Gastrocnemius medialis (tissue), 4 donors: ENCODE measurements at places on chromosomes 16 and 17.
A peak's percentile ranks its signal among the peaks of the same experiment; 100 is the strongest.

DNA sequence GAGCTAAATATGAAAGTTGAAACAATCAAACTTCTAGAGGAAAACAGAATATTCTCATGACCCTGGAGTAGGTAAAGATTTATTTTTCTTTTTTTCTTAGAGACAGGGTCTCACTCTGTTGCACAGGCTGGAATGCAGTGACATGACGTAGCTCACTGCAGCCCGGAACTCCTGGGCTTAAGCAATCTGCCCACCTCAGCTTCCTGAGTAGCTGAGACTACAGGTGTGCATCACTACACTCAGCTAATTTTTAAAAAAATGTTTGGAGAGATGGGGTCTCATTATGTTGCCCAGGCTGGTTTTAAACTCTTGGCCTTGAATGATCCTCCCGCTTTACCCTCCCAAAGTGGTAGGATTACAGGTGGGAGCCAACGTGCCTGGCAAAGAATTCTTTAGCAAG is 15.5 kb downstream of the IKZF3 start:
- H3K4me1 ChIP-seq: no peaks in the 10 kb centered on the region
- no peaks in the 10 kb centered on the region for H3K36me3 ChIP-seq
- H3K27me3 ChIP-seq: peaks cover 6% of the 10 kb centered on the region
- no peak for DNase-seq
- no peak overlapping the region for H3K4me3 ChIP-seq

DNA sequence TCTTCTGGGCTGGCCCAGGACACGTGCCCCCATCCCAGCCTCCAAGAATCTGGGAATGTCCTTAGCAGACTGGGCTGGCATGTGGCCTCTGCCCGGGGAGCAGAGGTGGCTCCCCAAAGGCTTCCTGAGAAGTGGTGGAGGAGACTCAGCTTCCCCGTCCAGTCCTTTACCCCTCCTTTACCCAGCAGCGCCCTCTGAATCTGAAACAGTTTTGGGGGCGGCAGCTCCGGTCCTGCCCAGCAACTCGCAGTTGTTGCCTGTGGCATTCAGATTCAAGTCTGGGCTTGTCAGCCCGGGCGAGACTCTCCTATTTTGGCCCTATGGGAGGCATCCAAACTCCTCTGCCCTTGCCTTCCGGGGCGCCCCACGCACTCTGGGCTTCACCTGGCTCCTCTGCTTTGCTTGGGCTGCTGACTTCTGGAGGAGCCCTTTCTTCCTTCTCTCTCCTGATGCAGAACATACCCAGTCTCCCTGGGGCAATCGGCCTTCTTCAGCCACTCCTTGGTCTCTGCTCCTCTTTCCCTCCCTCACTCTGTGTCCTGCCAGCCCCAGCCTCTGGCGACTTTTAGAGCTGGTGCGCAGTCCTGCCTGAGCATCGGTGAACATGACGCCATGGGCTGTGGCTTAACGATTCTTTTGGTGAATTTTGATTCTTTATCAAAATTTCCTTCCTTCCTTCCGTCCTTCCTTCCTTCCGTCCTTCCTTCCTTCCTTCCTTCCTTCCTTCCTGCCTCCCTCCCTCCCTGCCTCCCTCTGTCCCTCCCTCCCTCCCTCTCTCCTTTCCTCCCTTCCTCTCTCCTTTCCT is 55.2 kb downstream of the CMIP start:
- H3K4me3 ChIP-seq: no peak overlapping the region
- no peak overlapping the region for H3K27ac ChIP-seq
- no peak for DNase-seq
- peaks cover 3% of the 10 kb centered on the region for H3K4me1 ChIP-seq
- no peaks in the 10 kb centered on the region for H3K36me3 ChIP-seq

DNA sequence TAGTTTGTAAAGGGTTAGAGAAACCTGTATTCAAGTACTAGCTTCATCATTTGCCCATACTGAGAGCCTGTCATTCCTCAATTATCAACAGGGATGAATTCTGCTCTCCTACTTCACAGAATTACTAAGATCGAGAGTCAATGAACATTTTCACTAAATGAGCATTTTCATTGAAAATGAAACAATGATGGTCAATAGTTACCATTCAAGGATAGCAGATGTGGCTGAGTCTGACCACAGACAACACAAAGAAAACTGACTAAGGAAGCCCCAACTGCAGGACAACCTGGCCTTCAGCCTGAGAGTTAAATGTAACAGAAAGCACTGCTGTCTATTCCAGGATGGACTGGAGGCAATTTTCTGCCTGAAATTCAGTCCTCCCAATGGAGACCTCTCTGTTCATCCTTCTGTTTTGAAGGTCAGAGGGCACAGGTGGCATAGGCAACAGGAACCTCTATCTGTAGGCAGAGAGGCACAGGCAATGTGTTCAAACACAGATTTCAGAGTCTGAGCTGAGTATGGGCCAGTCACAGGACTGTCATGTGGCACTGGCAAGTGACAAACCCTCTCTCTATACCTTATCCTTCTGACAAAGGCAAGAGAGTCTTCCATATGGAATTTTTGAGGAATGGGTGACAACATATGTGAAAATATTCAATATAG is 19.5 kb downstream of the TRAF4 start:
- no peaks in the 10 kb centered on the region for H3K27me3 ChIP-seq
- peaks cover 12% of the 10 kb centered on the region for H3K4me1 ChIP-seq
- no peaks in the 10 kb centered on the region for H3K36me3 ChIP-seq
- no peak for DNase-seq
- H3K27ac ChIP-seq: peak overlapping the region; percentile 38
- no peak overlapping the region for H3K4me3 ChIP-seq

GRCh38 chr17:29949696-29950095 is 8.3 kb downstream of the EFCAB5 start:
- no peak for DNase-seq

GRCh38 chr16:86576591-86577313 is 1.6 kb upstream of the FOXL1 start:
- H3K36me3 ChIP-seq: no peaks in the 10 kb centered on the region
- peak overlapping the region; percentile 72 for H3K27ac ChIP-seq
- peaks cover 4% of the 10 kb centered on the region for H3K4me1 ChIP-seq

DNA sequence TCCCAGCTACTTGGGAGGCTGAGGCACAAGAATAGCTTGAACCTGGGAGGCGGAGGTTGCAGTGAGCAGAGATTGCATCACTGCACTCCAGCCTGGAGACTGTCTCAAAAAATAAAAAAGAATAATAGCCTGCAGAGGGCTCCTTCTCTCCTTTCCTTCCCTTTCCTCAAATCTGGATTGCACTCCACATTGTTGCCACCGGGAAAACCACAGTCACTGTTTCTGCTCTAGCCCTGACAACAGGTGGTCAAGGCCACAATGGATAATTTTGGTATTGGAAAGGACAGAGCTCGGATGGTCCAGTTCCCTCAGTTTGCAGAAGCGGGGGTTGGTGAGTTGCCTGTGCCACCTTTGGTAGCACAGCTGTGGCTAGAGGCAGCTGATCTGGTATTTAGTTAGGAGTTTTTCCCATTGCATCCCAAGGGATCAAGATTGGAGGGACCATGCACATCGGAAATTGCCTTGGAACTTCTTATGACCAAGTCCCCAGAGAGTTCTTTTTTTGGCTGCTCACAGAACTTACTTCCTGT is 44.7 kb upstream of the PRSS54 start:
- no peaks in the 10 kb centered on the region for H3K27me3 ChIP-seq
- H3K4me3 ChIP-seq: no peak overlapping the region
- peak overlapping the region; percentile 16 for H3K27ac ChIP-seq
- H3K4me1 ChIP-seq: no peaks in the 10 kb centered on the region

DNA sequence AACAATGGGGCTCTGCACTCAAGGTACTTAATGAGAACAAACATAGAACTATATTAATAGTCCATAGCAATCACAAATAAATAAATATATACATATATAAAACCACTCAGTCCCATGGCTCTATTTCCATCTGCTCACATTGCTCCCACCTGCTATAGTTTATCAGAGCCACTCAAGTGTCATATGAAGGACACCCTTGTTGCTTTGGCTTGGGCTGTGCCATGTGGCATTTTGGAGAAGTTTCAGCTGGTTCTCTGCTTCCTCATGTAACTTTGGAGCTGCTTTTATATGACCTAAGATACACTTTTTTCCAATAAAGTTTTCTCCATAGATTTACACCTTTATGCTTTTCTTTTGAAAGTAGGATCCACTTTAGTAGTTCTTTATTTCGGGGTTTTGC is 126.4 kb downstream of the KCNJ2 start:
- H3K4me3 ChIP-seq: no peak overlapping the region
- peaks cover 9% of the 10 kb centered on the region for H3K4me1 ChIP-seq
- no peaks in the 10 kb centered on the region for H3K27me3 ChIP-seq
- peak overlapping the region; percentile 23 for H3K27ac ChIP-seq
- H3K36me3 ChIP-seq: no peaks in the 10 kb centered on the region
- no peak for DNase-seq

DNA sequence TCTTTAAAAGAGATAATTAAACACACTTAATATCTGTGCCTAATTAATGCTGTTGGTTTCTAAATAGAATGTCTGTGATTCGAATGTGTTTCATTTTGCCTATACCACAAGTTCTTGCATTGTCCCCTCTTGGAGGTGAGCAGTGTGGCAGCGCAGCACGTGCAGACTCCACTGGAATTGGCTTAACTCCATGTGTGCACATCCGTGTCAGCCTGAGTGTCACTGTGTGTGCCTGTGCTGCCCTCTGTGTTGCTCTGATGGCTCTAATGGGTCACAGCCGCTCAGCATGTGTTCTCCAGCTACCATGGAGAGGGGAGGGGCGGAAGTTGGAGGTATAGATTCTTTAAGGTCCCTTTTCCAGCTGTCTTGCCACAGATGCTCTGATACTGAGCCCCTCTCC is 226.6 kb downstream of the SPECC1 start:
- no peak overlapping the region for H3K27ac ChIP-seq
- no peak overlapping the region for H3K4me3 ChIP-seq
- H3K36me3 ChIP-seq: no peaks in the 10 kb centered on the region
- DNase-seq: no peak
- no peaks in the 10 kb centered on the region for H3K27me3 ChIP-seq
- H3K4me1 ChIP-seq: no peaks in the 10 kb centered on the region

DNA sequence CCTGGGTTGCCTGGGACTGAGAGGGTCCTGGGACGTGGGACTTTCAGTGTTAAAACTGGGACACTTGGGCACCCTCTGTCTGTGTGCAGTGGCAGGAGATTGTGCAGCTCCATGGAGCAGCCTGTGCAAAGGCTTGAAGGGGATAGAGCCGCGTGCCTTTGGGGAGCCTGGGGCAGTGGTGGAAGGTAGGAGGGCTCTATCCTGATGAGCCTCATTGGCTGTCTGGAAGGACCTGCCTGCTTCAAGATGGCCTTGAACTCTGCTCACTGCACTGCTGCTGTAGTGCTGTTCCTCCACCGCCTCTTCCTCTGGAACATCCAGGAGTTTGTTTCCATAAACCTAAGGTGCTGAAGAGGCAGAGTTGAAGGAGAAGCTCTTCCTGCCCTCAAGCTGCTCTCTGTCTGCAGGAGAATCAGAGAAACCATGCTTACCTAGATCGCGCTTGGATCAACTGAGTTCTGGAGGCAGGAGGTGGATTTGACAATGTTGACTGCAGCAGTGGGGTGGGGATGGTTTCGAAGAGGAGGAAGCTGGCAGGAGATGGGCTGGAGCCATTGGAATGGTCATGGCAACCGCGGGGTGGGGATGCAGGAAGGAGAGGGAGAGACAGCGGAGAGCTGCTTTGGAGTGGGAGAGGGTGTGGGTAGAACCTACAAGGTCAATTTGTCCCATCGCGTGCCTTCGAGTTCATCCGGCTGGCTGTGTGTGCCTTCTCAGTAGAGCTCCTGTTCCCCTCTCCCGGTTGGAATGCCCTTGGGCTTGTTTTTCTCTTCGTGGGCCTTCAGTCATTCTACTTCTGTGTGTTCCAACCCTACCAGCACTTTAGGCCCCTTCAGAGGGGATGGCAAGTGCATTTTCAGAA is 3.7 kb downstream of the RMI2 start:
- no peak overlapping the region for H3K4me3 ChIP-seq
- H3K27ac ChIP-seq: peak overlapping the region; percentile 27
- H3K27me3 ChIP-seq: no peaks in the 10 kb centered on the region
- peaks cover 5% of the 10 kb centered on the region for H3K4me1 ChIP-seq
- no peaks in the 10 kb centered on the region for H3K36me3 ChIP-seq

DNA sequence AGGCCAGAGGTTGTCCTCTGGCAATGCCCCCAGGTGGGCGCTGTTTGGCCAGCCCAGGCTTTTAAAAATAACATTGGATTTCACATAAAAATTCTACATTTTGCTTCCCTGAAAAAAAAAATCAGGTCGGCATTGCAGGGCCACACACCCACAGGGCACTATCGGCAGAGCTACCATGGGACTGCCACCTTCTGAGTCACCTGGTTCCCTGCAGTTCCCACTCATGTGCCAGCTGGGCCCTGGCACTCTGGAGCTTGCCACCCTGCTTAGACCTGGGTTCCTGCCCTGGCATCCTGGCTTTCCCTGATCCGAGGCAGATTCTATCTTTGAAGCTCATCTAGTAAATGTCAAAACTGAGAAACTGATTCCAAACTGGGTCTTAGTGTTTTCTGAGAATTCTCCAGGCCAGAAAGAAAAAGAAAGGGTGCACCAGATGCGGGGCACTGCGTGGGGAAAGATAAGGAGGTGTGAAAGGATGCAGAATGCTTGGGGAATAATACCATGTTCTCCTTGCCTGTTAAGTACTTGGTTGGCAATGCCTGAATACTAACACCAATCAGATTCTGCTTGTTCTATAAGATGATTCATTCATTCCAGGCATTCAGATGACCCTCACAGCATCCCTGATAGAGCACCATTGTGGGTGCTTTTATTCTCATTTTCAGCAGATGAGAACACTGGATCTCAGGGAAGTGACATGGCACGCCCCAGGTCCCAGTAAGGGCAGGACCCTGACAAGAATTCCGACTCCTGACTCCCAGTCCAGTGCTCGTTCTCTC is 51.8 kb downstream of the RAI1 start:
- no peaks in the 10 kb centered on the region for H3K27me3 ChIP-seq
- no peaks in the 10 kb centered on the region for H3K36me3 ChIP-seq
- DNase-seq: no peak

GRCh38 chr17:48439875-48440505 is 10.0 kb upstream of the SKAP1 start:
- no peaks in the 10 kb centered on the region for H3K4me1 ChIP-seq
- DNase-seq: no peak
- H3K4me3 ChIP-seq: no peak overlapping the region
- no peak overlapping the region for H3K27ac ChIP-seq
- H3K27me3 ChIP-seq: peaks cover 4% of the 10 kb centered on the region

GRCh38 chr17:21524211-21524591 is 148.0 kb downstream of the KCNJ12 start:
- peaks cover 42% of the 10 kb centered on the region for H3K4me1 ChIP-seq
- H3K27me3 ChIP-seq: no peaks in the 10 kb centered on the region
- H3K4me3 ChIP-seq: no peak overlapping the region
- DNase-seq: peak; percentile 73
- H3K36me3 ChIP-seq: no peaks in the 10 kb centered on the region

GRCh38 chr17:31320791-31321190 is 631 bp downstream of the EVI2A start:
- no peak overlapping the region for H3K4me3 ChIP-seq
- peaks cover under 1% of the 10 kb centered on the region for H3K36me3 ChIP-seq
- no peak overlapping the region for H3K27ac ChIP-seq
- H3K27me3 ChIP-seq: no peaks in the 10 kb centered on the region
- DNase-seq: no peak
